Effector memory CD4-positive, alpha-beta T cell (primary cell): ENCODE measurements at places on chromosomes 6 and 20.

DNA sequence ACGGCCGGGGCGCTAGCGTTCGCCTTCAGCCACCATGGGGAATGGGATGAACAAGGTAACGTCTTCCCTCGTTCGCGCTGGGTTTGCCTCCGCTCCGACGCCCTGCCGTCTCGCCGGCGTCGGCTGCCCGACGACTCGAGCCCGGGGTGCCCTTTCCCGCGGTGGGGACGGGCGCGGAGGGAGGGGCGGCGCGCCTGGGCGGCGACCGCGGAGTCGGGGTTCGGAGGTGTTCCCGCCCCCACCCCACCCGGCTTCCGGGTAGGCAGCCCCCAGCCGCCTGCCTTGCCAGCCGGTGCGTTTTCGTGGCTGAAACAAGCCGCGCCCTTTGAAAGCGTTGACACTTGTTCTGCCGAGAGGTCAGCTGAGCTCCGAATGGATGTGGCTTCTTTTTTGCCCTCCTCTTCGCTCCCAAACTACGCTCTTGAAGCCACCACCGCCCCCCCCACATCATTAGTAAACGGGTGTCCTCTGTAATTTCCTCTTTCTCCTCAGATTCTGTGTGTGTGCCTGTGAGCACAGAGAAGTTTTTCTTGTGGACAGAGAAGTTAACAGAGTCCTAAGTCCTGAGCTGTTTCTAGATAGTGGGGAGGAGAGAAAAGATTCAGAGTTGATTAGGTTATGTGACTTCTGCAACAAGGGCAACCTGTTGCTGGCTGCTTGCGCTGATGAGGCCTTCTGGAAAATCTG is 362 bp downstream of the DUSP22 start:
- peak; percentile 69 for DNase-seq

DNA sequence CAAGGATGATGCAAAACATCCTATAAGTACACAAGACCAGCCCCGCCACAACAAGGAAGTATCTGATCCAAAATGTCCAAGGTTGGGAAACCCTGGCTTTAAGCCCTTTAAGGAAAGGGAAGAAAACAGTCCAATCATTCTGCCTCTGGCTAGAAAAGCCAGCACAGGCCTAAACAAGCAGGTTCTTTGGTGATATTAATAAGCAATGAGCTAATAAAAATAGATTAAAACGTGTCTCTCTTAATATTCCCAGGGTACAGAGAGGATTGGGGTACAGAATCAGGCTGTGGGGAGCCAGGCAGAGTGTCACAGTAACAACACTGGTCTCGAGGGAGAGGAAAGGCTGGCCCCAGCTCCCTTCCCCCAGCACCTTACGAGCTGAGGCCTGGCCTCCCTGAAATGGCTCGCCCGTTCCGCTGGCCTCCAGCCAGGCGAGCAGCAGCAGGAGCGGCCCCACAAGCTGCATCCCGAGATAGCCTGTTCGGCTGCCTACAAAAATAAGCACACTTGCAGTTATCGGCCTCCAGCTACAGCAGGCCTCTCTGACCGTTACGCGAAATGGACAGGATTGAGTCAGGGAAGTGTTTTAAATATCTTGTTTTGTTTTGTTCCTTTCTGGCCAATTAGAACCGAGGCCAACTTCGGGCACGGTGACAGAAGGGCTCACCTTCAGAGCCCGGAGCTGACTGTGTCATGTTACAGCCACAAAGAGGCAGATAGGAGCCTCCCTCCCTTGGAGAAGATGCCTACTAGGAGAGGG is 4.0 kb upstream of the ZMYND8 start:
- DNase-seq = no peak

- DNase-seq = no peak
Measured at GRCh38 chr6:141492521-141493284, 640.0 kb upstream of the GJE1 start.

DNA sequence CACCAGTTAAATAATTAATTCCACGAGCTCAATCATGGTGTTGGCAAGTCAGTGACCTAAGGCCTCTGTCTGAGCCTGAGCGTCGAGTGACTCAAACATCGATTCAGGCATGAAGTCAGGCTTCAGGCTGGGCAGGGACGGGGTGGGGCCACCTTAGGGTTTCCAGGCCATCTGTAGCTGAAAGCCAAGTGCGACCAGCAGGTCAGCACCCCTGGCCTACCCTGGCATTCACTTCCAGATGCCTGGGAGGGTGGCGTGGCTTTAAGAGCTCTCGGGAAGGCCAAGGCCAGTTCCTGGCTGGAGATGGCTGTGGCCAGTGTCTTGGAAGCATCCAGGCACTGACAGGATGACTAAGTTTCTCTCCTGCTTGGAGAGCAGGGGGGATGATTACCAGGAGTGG is 113.4 kb downstream of the DACT2 start:
- DNase-seq = no peak

- no peak for DNase-seq
Measured at GRCh38 chr6:142848156-142848555, 96.8 kb downstream of the HIVEP2 start.

- DNase-seq = no peak
Measured at GRCh38 chr6:166514196-166514595, 72.3 kb downstream of the RAMACL start.

- no peak for DNase-seq
Measured at GRCh38 chr20:60713396-60713795, 538.7 kb upstream of the CDH4 start.

DNA sequence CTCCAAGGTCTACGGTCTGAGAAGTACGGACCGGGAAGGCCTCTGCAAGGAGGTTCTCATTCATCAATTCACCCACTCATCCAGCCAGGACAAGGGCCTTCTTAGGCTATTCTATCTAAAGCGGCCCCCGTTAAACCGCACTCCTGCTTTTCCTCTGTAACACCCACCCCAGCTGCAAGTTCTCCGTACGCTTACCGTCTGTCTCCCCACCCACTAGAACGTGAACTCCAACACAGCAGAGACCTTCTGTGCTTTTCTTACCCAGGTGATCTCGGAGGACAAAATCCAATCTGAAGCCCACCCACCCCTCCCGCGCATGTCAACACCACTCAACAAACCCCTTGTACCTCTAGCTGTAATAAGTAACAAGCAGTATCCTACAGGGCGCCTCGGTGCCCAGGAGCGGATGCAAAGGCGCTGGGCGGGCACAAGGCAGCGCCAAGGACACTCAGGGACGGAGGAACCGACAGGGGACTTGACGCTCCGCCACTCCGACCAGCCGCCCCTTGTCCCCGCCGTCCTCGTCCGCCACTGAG is 351 bp downstream of the AURKA start:
- no peak for DNase-seq

GRCh38 chr20:11380283-11380682 is 537.4 kb upstream of the BTBD3 start:
- DNase-seq = no peak

DNA sequence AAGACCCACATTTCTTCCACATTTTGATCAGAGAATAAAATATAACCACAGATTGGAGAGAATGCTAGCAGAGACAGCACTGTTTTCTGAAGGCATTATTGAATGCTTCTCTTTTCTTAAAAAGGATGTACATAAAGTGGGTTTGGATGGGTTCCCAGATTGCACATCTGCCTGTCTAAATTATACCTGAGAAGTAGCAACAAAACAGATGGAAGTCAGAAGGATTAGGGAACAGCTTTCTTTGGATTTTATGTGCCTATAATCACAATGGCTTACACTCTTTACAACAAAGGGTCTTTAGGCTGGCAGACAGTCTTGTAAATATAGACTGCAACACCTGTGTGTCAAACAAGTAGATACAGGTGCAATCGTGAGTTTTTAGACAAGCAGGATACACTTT is 622.2 kb upstream of the MANEA start:
- DNase-seq = no peak

- no peak for DNase-seq
Measured at GRCh38 chr6:161080263-161080970, 88.8 kb downstream of the MAP3K4 start.

GRCh38 chr6:96468681-96469224 is 52.9 kb upstream of the UFL1 start:
- DNase-seq = no peak

DNA sequence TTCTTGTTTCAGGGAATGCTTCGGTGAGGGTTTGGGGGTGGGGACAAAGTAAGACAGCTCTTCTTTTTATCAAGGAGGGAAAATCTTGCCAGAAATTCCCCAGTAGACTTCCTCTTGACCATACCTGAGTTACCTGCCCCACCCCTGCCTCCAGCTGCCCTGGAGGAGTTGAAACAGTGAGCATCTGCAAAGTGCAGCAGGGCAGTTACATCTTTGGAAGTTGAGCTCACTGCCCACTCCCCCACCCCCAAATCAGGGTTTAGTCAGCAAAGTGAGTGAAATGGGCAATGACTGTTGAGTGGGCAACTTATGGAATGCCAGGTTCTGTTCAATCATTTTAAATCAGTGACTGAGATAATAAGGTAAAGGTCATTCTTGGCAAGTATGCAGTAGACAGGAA is 98.8 kb downstream of the BANF2 start:
- DNase-seq = no peak

- no peak for DNase-seq
Measured at GRCh38 chr6:149248693-149249369, 68.7 kb upstream of the TAB2 start.

DNA sequence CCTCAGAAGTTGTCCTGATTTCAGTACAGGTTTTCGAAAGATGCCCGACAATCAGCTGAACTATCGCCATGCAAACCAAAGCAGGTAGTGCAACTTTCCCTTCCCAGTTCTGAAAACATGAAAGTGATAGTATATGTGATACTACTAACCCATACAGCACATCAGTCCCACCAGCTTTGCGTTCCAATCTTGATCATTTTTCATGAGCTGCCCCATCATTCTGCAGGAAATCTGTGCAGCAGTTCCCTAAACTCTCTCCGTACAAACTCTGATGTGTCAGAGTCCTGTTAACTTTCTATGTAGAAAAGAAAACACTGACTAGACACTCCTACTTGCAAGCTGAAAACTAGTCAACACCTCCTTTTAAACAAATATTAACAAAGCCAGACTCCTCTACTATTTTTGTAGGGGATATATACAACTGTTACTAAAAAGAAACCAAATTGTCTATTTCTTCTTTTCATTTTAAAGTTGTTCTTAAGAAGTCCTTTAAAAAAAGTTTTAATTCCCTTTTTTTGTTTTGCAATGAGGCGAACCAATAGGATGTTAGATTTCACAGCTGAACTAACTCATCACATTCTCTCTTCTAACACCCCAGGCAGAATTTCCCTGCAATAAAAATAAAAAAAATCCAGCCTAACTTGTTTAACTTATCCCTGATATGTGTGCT is 99.6 kb upstream of the DST start:
- no peak for DNase-seq
